ENCODE measurements at places on chromosomes 11 and 22.

- DNase-seq: no peak
Observed at GRCh38 chr11:123707206-123707605, 34.3 kb downstream of the ZNF202 start.

- no peak for DNase-seq
Observed at GRCh38 chr11:71490044-71490730, 36.9 kb upstream of the KRTAP5-7 start.

DNA sequence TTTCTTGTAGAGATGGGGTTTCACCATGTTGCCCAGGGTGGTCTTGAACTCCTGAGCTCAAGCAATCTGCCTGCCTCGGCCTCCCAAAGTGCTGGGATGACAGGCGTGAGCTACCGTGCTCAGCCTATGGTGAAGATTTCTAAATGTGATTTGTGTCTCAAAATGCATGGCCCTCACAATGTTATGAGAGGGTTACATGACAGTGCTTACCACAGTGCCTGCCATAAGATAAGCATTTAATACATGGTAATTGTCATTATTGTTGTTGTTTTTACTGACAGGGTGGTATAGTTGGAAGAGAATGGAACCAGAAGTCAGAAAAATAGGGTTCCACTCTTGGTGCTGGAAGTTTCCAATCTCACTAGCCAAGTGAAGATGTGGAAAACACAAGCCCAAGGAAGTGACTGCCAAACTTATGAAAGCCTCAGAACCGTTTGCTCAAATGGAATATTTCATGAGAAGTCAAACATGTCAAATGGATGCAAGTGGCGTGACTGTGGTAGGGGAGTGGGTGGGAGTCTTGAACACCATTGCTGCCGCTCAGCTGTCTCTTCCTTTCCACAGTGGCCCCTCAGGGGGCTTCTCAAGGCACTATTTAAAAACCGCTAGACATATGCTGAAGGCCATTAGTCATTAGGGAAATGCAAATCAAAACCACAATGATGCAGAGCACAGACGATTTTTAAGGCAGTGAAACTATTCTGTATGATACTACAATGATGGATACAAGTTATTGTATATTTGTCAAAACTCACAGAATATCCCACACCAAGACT is 29.1 kb upstream of the LMO2 start:
- no peak for DNase-seq

DNA sequence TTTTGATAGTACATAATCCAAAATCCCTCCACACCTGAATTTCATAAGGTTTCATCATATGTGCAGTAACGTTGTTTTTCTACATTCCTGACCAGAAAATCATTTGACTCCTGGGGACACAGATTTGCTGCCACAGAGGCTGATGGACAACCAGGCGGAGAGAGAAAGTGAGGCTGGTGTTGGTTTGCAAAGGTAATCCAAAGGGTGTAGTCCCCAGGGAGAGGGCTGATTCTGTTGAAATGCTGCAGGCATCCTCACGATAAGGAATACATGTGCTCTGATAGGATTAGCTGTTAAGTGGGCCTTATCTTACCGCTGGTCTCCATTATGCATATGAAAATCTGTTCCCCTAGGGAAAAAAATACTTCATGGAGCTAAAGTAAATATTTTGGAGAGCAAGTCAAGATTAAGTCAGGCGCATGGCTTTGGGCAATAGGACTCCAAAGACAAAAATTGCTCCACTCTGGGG is 8.1 kb downstream of the APOL6 start:
- no peak for DNase-seq

DNA sequence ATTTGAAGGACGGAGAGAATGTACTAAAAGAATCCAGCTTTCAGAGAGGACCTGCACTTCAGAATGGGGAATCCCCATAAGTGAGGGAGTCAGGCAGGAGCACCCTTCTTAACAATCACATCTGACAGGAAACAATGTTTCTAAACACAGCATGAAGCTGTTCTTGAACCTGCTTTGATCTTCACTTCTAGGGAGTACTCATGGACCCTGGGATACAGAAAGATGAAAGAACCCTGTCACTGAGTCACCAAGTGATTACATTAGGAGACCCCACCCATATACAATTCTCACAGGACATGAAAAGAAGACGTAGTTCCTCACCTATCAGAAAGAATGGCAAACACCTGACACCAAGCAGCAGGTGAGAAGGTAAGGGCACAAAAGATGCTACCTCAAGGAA is 296.9 kb upstream of the ZC3H12C start:
- DNase-seq: no peak

DNA sequence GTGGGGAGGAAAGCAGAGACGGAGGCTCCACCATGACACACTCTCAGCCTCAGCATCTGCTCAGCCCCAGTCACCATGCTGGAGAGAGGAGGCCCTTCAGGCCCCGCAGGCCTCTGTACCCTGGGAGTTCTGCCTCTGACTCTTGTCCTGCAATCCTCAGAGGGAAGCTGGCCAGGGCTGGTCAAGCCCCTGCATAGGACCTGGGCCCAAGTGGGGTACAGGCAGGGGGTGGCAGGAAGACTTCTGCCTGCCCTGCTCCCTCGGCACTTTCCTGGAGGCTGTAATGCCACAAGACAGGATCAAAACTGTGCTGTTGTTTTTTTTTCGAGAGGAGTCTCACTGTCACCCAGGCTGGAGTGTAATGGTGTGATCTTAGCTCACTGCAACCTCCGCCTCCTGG is 33.7 kb downstream of the LRRC74B start:
- no peak for DNase-seq

GRCh38 chr11:111845276-111846028 is 25.9 kb downstream of the ALG9 start:
- no peak for DNase-seq

GRCh38 chr11:131498631-131499160 is 128.3 kb downstream of the NTM start:
- no peak for DNase-seq

DNA sequence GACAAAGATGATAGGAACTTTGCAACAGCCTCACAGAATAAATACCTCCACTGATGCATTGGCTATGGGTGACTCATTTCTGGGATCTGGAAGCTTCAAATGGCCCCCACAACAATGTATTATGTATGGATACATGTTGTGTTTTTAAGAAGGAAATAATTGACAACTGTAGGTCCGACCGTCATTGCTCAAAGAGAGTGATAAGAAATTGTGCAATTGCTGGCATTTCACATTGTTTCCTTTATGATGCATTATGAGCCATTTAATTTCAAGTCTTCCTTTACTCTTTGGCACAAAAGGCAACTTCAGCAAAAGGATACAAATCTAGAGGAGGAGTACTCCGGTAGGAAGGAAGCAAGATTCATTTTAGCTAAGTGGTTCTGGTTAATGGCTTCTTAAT is 2.0 kb downstream of the ANO3 start:
- no peak for DNase-seq

GRCh38 chr11:12330485-12331231 is 46.7 kb upstream of the PARVA start:
- no peak for DNase-seq

- DNase-seq: no peak
Observed at GRCh38 chr22:20197407-20198030, 46.7 kb upstream of the CCDC188 start.

DNA sequence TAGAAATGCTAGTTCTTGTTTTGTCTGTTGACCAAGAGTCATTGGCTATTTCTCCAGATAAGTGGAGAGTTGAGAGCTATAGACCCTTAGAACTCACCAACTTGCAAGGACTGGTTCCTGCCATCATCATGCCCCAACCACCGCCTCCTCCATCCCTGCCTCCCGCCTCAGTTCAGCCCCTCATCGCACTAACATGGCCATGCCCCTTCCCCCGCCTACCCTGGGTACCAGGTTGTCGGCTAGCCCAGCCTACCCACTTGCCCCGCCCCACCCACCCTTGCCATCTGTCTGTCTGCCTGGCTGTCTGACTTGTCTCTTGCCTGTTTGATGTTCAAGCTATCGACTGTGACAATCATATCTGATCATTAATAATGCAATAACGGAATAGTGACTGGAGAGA is 154.1 kb downstream of the TRIM29 start:
- no peak for DNase-seq

GRCh38 chr22:39415506-39415905 is 15.9 kb downstream of the TAB1 start:
- DNase-seq: no peak

DNA sequence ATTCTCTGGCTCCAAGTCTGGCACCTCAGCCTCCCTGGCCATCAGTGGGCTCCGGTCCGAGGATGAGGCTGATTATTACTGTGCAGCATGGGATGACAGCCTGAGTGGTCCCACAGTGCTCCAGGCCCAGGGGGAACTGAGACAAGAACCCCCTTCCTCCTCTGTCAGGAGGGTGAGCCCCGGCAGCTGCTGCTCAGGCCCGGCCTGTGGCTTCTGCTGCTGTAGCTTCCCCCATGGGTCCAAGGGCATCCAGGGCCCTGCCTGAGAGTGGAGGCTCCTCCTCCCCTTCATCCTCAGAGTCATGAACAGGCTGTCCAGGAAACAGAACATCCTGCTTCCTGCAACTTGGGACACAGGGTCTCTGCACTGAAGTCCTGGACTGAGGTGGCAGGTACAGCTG is 113.6 kb downstream of the VPREB1 start:
- no peak for DNase-seq

DNA sequence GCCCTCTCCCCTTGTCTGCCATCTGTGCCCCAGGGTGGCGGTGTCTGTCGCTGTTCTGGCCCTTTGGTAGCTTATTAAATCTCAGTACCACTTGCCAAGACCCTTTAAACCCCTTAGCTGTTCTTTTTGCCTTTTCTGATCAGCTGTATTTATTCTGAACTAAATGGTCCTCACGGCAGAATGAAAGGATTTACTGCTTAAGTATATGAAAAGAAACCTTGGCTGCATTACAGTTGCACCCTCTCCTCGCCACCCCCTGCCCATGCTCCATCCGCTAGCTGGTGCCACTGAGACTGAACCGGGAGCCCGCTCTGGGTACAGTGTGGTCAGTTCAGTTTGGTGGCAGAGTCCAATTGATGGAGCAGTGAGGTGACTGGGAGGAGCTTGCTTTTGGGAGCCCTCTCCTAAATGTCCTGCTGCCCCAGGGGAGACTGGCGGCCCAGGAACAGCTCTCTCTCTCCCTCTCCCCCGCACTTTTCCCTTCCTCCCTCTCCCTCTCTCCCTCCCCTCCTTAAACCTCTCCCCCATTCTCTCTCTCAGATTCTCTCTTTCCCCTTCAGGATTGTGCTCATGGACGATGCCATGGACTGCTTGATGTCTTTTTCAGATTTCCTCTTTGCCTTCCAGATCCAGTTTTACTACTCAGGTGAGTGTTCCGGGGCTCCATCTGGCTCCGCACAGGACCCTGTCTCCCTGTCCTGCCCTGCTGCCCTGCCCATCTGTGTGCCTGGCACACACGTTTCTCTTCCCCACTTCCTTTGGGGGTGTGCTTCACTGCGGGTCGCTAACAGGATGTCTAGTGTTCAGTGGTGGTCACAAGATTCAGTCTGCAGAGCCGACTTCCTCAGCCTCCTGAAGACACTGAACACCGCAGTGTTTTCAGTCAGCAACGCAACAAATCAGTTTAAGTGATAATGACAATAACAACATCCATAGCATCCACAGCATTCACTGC is 21.8 kb downstream of the ARFGAP2 start:
- DNase-seq: no peak
